Stimulated activated CD4-positive, alpha-beta T cell treated with anti-CD3 and anti-CD28 coated beads, Interleukin-1b, Interleukin-23, amount 100 ng/mL, for 1 hour (primary cell): ENCODE measurements at places on chromosomes 5 and 9.
A peak's percentile ranks its signal among the peaks of the same experiment; 100 is the strongest.

DNA sequence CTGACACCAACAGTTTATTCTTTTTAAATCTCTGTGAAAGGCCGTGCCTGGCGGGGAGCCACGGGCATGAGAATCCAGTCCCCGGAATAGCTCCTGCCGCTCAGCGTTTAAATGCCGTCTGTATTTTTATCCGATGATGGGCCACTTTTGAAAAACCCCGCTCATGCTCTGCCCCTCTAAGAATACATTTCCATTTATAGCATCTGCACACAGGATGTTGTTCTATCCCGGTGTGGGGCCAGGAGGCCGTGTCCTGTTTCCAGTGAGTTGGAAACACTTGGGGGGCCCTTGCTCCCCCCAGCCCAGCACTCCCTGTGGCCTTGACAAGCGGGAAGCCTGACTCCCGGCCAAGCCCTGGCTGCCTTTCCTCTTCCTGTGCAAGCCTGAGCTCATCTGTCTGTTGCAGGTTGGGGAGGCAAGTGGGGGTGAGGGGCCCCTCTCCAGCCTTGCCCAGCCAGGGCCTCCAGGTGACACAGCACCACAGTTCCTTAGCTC, 39.0 kb downstream of the ERGIC1 start:
- DNase-seq: no peak

GRCh38 chr9:112348257-112349007, 15.0 kb upstream of the PTBP3 start:
- DNase-seq: peak; percentile 47

- no peak for DNase-seq
Measured at GRCh38 chr9:94222870-94223269, 36.2 kb upstream of the ZNF169 start.

- no peak for DNase-seq
Measured at GRCh38 chr5:134963098-134963497, 4.6 kb upstream of the CATSPER3 start.

GRCh38 chr5:38677636-38678035, 121.2 kb upstream of the LIFR start:
- no peak for DNase-seq
